ENCODE measurements at places on chromosomes 1 and 21. TPM values are rescaled to one million over a fixed set of nuclear protein-coding genes. Genes with fewer than 3 reads are reported as not detected.

Gene RGS18
- not detected for total RNA-seq

Gene RHBG
- total RNA-seq = 1.4 TPM

Gene DNM3
- total RNA-seq = 3.3 TPM

Gene SELP
- total RNA-seq = not detected

Gene BSDC1
- total RNA-seq = 52.6 TPM

DNA sequence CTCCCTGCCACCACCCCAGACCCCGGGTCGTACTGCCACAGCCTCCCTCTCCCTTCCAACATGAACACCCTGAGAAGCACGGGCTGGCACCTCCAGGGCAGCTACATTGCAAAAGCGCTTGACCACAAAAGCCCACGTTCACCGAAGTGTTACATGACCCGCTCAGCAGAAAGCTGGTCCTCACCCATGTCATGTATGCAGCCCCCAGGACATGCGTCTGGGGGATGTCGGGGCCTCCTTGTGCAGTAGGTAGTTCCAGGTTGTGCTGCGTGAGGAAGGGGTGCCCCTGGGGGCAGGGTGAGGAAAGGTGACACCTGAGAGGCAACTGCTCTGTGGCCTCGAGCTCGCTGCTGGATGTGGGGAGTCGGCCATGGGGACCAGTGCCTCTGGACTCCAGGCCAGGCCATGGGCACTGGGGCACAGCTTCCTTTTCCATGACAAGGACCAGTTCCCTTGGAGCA lies 102.0 kb upstream of the C1orf174 start:
- DNase-seq = peak; percentile 24
- no peak overlapping the region for H3K4me3 ChIP-seq
- peaks cover 4% of the 10 kb centered on the region for H3K36me3 ChIP-seq
- H3K4me1 ChIP-seq = no peaks in the 10 kb centered on the region
- H3K27ac ChIP-seq = no peak overlapping the region

GRCh38 chr21:15291621-15292266 lies 226.9 kb upstream of the NRIP1 start:
- H3K4me1 ChIP-seq = no peaks in the 10 kb centered on the region
- H3K36me3 ChIP-seq = no peaks in the 10 kb centered on the region
- no peak overlapping the region for H3K4me3 ChIP-seq
- no peak for DNase-seq
- H3K27ac ChIP-seq = no peak overlapping the region

- no peak for DNase-seq
- no peaks in the 10 kb centered on the region for H3K27me3 ChIP-seq
- no peaks in the 10 kb centered on the region for H3K4me1 ChIP-seq
Measured at GRCh38 chr1:240188139-240188538, 96.5 kb downstream of the FMN2 start.

GRCh38 chr1:218284377-218284916 lies 646 bp upstream of the RRP15 start:
- peak overlapping the region; percentile 93 for H3K4me3 ChIP-seq
- DNase-seq = no peak
- H3K27me3 ChIP-seq = no peaks in the 10 kb centered on the region

GRCh38 chr1:117686907-117687306 lies 81.1 kb downstream of the TENT5C start:
- H3K27ac ChIP-seq = no peak overlapping the region
- DNase-seq = no peak
- no peak overlapping the region for H3K4me3 ChIP-seq
- H3K36me3 ChIP-seq = no peaks in the 10 kb centered on the region
- H3K27me3 ChIP-seq = no peaks in the 10 kb centered on the region
- no peaks in the 10 kb centered on the region for H3K4me1 ChIP-seq

- no peaks in the 10 kb centered on the region for H3K36me3 ChIP-seq
- H3K27me3 ChIP-seq = no peaks in the 10 kb centered on the region
- peaks cover 7% of the 10 kb centered on the region for H3K4me1 ChIP-seq
- no peak overlapping the region for H3K4me3 ChIP-seq
Measured at GRCh38 chr1:232617237-232617636, 12.7 kb downstream of the SIPA1L2 start.

DNA sequence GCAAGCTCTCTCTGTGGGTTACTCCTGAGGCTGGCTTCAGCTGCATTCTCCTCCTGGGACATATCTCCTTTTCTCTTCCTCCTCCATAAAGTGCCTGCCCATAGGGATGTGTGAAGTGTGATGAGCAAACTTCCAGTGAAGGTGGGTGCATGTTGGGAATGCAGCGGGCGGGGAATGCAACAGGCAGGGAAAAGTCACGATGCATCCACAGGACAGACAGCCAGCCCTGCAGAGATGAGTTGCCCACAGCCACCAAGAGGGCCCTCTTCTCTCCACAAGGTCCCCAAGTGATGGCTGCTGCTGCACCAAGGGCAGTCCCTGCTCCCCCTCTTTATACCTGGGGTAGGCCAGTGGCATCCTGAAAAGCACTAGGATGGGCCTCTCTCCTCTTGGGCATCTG lies 33.6 kb upstream of the RNF187 start:
- no peak for DNase-seq
- no peak overlapping the region for H3K27ac ChIP-seq
- no peaks in the 10 kb centered on the region for H3K27me3 ChIP-seq
- peaks cover 4% of the 10 kb centered on the region for H3K36me3 ChIP-seq
- no peak overlapping the region for H3K4me3 ChIP-seq

DNA sequence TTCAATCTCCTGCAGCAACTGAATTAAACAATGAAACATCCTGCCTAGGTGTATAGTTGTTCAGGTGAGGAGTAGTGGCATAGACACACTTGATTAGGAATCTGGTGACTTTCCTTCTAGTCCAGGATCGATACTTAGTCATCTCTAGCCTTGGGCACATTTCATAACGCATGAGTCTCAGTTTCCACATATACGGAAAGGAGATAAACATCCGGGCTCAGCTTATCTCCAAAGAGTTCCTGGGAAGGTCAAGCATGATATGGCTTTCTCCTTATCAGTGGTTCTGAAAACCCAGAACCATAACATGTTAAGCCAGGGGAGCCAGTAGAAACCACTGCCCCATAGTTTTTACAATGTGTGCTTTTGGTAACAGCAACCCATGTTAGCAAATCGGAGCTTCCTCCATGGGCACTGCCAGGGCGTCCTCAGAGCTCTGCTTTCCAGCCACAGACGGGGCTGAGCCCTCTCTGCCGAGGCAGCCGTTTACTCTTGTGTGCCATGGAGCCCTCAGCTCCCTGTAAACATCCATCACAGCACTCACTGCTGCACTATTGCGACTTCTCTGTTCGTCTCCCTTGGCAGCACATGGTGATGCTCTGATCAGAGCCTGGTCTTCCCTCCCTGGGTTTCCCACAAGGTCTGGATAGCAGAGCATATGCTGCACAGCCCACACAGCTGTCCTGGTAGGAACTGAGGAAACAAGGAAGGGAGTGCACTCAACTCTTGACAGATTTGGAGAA lies 34.6 kb downstream of the RUNX1 start:
- H3K27me3 ChIP-seq = no peaks in the 10 kb centered on the region
- H3K27ac ChIP-seq = no peak overlapping the region
- no peaks in the 10 kb centered on the region for H3K4me1 ChIP-seq
- H3K4me3 ChIP-seq = no peak overlapping the region
- DNase-seq = no peak

GRCh38 chr1:164880199-164880598 lies 321.2 kb downstream of the PBX1 start:
- no peak for DNase-seq
- no peaks in the 10 kb centered on the region for H3K4me1 ChIP-seq
- no peak overlapping the region for H3K4me3 ChIP-seq
- H3K27ac ChIP-seq = no peak overlapping the region
- no peaks in the 10 kb centered on the region for H3K36me3 ChIP-seq
- no peaks in the 10 kb centered on the region for H3K27me3 ChIP-seq

- H3K4me3 ChIP-seq = no peak overlapping the region
- H3K27ac ChIP-seq = no peak overlapping the region
- H3K4me1 ChIP-seq = peaks cover 15% of the 10 kb centered on the region
- H3K27me3 ChIP-seq = no peaks in the 10 kb centered on the region
- no peaks in the 10 kb centered on the region for H3K36me3 ChIP-seq
Measured at GRCh38 chr1:224879162-224879803, 50.2 kb upstream of the DNAH14 start.

DNA sequence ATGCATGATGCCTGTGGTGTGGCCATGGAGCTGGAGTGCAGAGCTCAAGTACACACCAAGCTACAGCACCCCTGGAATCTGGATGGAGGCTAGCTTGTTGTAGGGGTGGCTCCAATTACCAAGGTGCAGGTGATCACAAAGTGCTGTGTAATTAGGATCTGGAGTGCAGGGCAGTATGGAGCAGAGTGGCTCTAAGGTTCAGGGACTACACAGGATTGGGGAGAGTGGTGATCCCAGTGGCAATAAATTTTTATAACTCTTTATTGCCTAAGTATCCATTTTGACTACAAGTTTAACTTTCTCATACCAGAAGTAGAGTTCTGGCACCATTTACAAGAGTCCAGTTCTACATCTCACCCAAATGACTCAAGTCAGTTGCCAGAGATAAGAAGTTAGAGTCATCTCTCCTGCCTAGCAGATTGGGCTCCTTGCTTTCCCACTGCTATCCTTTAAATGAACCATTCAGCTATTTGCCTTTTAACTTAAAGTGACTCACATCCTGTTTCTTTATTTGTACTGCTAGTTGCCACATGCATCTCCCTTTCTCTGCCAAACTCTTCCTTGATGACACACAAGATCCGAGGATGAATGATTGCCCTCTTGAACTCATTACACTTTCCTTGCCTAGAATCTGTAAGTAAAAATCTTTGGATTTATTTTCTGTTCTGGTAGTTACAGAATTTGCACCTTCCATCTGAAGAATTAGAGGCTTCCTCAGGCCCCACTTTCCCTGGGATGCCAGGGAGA lies 427.2 kb downstream of the KCNT2 start:
- H3K4me3 ChIP-seq = no peak overlapping the region
- H3K27ac ChIP-seq = no peak overlapping the region
- H3K4me1 ChIP-seq = no peaks in the 10 kb centered on the region
- DNase-seq = no peak
- H3K27me3 ChIP-seq = no peaks in the 10 kb centered on the region

- no peak for DNase-seq
- H3K4me1 ChIP-seq = peaks cover 5% of the 10 kb centered on the region
- H3K4me3 ChIP-seq = no peak overlapping the region
Measured at GRCh38 chr1:8671306-8671917, 146.0 kb downstream of the RERE start.

GRCh38 chr1:49523764-49524163 lies 500.0 kb downstream of the AGBL4 start:
- H3K4me1 ChIP-seq = no peaks in the 10 kb centered on the region
- DNase-seq = no peak
- H3K27ac ChIP-seq = no peak overlapping the region
- no peaks in the 10 kb centered on the region for H3K36me3 ChIP-seq

- no peak for DNase-seq
- H3K27me3 ChIP-seq = no peaks in the 10 kb centered on the region
- H3K27ac ChIP-seq = no peak overlapping the region
- peaks cover 4% of the 10 kb centered on the region for H3K4me1 ChIP-seq
- no peak overlapping the region for H3K4me3 ChIP-seq
- no peaks in the 10 kb centered on the region for H3K36me3 ChIP-seq
Measured at GRCh38 chr1:53047737-53048736, 14.0 kb upstream of the PODN start.

DNA sequence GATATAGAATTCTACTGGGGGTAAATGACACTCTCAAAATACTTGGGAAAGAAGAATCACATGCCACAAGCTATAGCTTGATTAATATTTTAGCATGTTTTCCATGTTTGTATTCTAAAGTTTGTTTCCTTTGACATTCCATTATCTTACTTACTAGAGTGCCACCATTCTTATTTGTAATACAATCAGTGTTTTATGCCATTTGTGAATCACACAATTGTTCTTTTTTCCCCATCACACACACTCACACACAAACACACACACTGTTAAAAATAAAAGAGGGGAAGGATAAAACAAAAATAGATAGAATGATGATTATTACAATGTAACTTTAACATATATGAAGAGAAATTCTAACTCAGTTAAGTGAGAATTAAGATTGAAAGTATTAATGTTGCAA lies 16.0 kb upstream of the TEKT2 start:
- no peaks in the 10 kb centered on the region for H3K4me1 ChIP-seq
- H3K36me3 ChIP-seq = no peaks in the 10 kb centered on the region
- no peaks in the 10 kb centered on the region for H3K27me3 ChIP-seq
- no peak for DNase-seq

GRCh38 chr21:43210454-43211071 lies 41.8 kb downstream of the CRYAA start:
- no peaks in the 10 kb centered on the region for H3K36me3 ChIP-seq
- H3K27me3 ChIP-seq = no peaks in the 10 kb centered on the region
- H3K4me1 ChIP-seq = no peaks in the 10 kb centered on the region
- DNase-seq = no peak

DNA sequence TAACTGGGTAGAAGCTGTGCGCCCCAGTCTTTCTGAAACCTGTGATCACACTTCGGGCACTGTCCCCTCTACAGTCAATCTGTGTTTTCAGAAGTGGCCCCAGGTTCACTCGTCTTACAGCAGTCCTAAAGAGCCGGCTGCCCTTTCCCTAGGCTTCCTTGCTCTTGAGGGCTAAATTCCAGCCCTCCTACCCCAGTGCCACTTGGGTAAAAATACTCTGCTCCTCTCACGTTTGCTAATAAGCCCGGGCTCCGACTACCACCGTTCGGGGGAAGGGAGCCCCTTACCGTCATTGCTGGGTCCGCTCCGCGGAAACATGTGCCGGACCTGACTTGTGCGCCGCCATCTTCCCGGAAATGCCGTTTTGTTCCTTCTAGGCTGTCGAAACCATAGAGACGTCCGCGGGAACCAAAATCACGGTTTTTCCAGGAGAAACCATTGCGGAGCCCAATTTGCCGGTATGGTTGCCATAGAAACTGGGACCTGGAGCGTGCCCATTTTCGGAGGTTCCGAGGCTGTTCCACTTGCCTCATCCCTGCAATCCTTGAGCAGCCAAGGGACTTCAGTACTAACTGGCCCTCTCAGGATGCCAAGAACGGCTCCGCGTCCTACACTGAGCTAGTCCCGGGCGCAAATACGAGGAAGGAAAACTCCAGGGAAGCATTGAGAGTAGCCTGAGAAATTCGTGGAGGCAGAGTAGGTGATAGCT lies at the start of gene GPATCH4:
GPATCH4 (minus strand) TSS at position 358 of the 709 bp plus-strand sequence.
- H3K36me3 ChIP-seq = peaks cover 15% of the 10 kb centered on the region
- peak; percentile 88 for DNase-seq
- no peaks in the 10 kb centered on the region for H3K27me3 ChIP-seq
- H3K4me3 ChIP-seq = peak within 1 kb of the TSS; percentile 100

DNA sequence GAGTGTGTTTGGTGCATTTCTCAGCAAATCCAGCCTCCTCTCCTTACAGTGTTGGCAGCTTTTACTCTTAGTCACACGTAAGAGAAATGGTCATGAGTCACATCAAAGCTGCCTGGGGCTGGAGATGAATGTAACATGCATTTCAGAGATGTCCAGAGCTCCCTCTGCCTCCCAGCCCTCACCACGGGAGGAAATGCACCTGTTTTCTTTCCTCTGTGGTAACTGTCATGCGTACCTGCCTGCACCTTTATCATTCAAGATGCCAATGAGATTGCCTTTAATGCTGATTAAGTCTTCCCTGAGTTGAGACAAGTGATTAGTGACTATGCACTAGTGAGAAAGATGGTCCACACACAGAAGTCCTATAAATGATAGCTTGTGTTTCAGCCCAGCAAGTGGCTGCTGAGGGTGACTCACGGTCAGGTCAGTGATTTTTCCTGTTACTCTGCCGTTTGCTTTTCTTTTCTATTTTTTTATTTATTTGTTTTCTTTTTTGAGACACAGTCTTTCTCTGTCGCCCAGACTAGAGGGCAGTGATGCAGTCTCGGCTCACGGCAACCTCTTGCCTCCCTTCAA lies 277.3 kb upstream of the FMN2 start:
- no peaks in the 10 kb centered on the region for H3K36me3 ChIP-seq
- peaks cover 19% of the 10 kb centered on the region for H3K4me1 ChIP-seq
- H3K27me3 ChIP-seq = no peaks in the 10 kb centered on the region
- H3K27ac ChIP-seq = no peak overlapping the region
- peak; percentile 82 for DNase-seq
- H3K4me3 ChIP-seq = no peak overlapping the region

Data from H9 (cell line).